ENCODE measurements at places on chromosomes 3 and 15. TPM values are rescaled to one million over a fixed set of nuclear protein-coding genes. Genes with fewer than 3 reads are reported as not detected.

GRCh38 chr15:34223904-34224596 is 766 bp upstream of the EMC4 start:
- no peak for DNase-seq

DNA sequence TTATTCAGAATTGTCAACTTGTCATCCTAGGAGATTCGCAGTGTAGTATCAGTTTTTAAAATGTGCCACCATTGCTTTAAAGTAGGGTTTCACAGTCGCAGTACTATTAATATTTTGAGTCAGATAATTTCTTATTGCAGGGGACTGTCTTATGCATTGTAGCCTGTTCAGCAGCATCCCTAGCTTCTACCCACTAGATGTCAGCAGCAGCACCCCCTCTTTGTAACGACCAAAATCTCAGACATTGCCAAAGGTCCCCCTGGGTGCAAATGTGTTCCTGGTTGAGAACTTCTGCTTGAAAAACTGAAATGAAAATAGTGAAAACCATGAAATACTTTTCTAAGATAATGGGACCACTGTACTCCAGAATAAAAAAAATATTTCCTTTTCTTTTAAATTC is 474.8 kb downstream of the CNTN3 start:
- no peak for DNase-seq

- DNase-seq, result no peak
Measured at GRCh38 chr15:40092979-40093869, 15.5 kb downstream of the BMF start.

GRCh38 chr3:194205675-194206133 is 69.8 kb downstream of the HES1 start:
- peak; percentile 63 for DNase-seq

DNA sequence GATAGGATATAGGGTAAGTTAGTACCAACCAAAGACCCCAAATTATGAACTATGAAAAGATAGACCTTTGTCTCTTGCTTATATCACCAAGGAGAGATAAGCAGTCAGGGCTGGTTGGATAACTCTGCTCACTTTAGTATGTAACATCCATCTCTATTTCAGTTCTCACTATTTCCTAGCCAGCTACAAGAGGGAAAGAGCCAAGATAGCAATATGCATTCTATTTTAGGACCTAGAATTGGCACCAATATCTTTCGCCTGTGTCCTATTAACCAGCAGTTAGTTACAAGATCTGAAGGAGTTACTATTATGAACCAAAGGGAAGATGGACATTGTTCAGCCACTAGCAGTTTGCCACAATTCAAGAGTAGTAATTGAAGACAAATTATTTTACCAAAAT is 457.5 kb downstream of the NSUN3 start:
- no peak for DNase-seq

Gene HHATL
- total RNA-seq, result not detected

Gene EEFSEC
- total RNA-seq, result 13.8 TPM

Gene AADACL2
- total RNA-seq, result not detected

Gene PSTPIP1
- total RNA-seq, result 0.63 TPM
